ENCODE measurements at places on chromosomes 2 and 18.

DNA sequence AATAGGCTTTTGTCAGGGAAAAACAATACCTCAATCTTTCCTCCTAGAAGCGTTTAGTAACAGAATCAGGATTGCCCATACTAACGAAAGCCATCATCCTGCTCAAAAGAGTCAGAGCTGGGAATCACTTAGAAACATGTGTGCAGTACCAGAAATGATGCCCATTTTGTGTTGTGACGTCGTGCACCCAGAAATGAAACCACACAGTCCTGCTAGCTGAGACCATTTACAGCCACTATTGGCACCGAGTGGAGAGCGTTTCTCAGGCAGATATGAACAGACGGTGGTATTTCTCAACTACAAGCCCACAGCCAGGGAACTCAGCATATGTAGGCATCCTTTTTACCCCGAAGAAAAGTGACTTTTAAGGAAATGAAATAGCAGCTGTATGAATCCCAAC, 284.3 kb upstream of the LRATD1 start:
- DNase-seq: no peak

GRCh38 chr2:162118166-162119031, 33.6 kb downstream of the GCG start:
- DNase-seq: no peak

DNA sequence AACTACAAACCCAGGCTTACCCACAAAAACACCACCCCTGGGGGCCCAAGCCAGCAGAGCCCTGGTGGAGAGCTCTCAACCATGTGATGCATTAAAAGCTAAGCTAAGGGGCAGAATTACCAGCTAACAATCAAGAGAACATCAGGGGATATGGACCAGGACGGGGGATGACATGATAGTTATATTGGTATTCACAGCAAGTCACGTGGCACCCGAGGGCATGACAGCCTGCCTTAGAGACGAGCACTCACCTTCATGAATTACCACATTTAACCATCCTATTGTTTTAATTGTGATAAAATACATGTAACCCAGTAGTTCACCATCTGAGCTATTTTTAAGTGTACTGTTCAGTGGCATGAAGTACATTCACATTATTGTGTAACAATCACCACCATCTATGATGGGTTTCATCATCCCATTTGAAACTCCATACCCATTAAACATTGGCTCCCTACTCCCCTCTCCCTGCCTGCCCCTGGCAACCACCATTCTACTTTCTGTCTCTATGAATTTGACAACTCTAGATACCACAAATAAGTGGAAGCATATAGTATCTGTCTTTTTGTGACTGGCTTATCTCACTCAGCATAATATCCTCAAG, 245.6 kb downstream of the ANAPC1 start:
- no peak for DNase-seq

GRCh38 chr2:186031229-186031628, 292.6 kb downstream of the FSIP2 start:
- no peak for DNase-seq

GRCh38 chr18:24388957-24389356, 8.7 kb downstream of the OSBPL1A start:
- DNase-seq: no peak

GRCh38 chr18:3251963-3252277, 4.3 kb downstream of the MYL12A start:
- DNase-seq: no peak

DNA sequence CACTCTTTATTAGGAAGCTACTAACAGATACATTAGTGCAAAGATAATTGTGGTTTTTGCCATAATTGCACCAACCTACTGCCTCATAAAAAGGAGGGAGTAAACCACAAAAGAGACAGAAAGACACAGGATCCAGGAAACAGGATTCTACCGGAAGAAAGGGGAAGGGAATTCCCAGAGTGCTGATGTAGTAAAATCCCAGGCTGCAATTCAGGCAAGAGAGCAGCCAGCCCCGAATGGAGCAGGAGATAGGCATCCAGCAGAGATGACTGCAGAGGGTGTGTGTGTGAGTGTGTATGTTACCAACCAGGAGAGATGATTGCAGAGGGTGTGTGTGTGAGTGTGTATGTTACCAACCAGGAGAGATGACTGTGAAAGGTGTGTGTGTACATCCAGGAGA, 84.4 kb downstream of the KCNS3 start:
- no peak for DNase-seq

DNA sequence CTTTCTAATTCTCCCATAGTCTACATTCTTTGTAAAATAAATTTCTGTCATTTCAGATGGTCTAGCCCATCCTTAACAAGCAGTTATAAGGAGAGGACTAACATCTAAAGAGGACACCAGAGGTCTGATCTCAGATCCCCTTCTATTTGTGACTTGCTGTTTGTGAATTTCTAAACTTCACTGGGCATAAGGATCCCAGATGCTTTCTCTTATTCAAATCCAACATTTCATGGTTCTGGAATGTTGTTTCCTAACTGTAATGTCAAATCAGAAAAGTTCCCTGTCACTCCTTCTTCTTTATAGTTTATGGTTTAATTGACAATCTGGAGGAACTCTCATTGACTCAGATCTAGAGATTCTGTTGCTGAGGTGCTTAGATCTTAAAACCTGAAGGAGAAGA, 430.2 kb downstream of the MEIS1 start:
- DNase-seq: no peak

GRCh38 chr2:144914622-144915318, 394.9 kb upstream of the ZEB2 start:
- no peak for DNase-seq

- DNase-seq: no peak
These were observed 73.0 kb upstream of the TMEM17 start for GRCh38 chr2:62578803-62579640.

GRCh38 chr2:108813732-108814131, 27.2 kb downstream of the CCDC138 start:
- no peak for DNase-seq

- no peak for DNase-seq
These were observed 267.0 kb downstream of the STK39 start for GRCh38 chr2:167980439-167980838.

DNA sequence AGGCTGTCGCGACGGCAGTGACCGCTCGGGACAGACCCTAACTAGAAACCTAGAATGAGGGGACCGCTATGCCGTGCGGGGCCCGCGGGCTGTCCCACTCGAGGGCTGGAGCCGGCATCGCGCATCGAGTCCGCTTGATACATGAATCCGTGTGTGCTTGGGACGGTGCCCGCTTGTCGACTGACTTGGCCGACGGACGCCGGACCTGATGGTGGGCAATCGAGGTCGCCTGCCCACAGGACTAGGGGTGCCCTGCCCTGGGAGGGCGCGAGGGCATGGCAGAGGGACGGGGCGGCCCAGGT, 749 bp upstream of the PTMA start:
- DNase-seq: peak; percentile 56

- no peak for DNase-seq
These were observed 387.3 kb downstream of the STK39 start for GRCh38 chr2:167860082-167860481.

DNA sequence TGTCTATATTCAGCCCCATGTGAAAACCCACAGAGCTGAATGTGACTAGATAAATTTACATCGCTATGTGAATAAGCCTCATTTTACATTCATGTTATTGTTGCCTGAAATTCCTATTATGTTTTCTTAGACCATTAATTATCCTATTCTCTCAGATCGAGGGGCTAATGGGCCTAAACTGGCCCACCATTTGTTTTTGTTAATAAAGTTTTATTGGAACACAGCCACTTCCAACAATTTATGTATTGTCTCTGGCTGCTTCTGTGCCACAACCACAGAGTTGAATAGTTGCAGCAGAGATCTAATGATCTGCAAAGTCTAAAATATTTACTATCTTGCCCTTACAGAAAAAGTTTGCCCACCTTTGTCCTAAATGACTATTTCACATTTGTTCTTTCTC, 61.0 kb downstream of the KLHL14 start:
- no peak for DNase-seq

- DNase-seq: no peak
These were observed 316.8 kb downstream of the DCDC2C start for GRCh38 chr2:4020153-4020552.

DNA sequence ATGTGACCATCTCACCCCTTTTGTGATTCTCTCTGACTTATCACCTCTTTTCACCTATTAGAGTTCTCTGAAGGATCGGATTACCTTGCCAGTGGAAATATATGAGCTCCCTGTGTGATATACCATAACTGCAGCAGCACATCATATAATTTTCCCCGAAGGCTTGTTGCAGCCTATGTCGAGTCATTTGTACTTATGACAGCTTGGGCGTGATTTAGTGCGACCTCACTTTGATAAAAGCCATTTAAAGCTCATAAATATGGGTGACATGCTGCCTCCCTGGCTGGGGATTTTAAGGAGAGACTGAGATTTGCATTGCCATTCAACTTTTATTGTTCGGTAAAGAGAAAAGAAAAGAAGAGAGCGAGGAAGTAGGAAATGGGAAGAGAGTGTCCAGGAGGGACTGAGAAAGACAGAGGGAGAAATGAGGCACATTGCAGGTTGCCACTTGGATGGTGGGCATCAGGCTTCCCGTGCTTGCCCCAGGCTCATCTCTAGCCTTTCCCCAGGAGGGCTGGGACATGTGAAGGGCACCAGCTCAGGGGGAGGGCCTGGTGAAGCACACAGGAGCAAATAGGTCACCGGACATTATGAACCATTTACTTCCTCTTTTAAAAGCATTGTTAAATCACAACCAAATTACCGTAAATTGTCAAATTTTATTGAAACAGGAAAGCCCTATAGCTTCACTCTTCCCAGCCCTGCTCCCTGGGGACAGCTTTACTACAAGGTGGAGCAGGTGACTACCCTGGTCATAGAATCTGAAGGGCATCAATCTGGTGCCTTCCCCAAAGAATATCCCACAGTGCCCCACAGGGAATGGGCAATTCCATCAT, 161.3 kb downstream of the SETBP1 start:
- DNase-seq: no peak

GRCh38 chr18:76882146-76882545, 59.8 kb downstream of the ZNF236 start:
- DNase-seq: no peak

Measured in WTC11 (cell line).